ENCODE measurements at places on chromosomes 16 and 17.

DNA sequence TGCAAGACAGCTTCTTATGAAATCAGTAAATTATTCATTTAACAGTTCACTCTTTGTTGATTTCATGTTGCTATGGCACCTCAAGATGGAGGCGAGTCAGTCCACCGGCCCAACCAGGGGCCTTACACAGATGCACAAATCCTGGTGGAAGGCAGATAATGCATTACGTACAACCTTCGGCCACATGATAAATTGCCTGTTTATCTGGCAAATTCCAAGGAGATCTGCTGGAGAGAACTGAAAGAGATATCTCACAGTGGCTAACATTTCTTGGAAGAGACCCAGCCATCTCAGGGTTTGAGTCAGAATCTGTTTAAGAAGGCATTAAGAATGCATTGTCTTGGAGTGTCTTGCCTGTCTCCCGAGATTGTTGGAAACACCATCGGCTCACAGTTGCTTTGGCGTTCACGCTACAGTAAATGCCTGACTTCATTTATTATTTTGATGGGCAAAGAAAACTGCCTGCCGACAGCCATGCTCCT is 225.6 kb downstream of the MSI2 start:
- H3K27ac ChIP-seq = no peak overlapping the region
- H3K27me3 ChIP-seq = no peaks in the 10 kb centered on the region
- H3K36me3 ChIP-seq = no peaks in the 10 kb centered on the region
- no peak for DNase-seq
- H3K4me1 ChIP-seq = peaks cover 73% of the 10 kb centered on the region

GRCh38 chr17:7606280-7606679 is 8.4 kb downstream of the FXR2 start:
- H3K27me3 ChIP-seq = no peaks in the 10 kb centered on the region
- H3K36me3 ChIP-seq = peaks cover 50% of the 10 kb centered on the region
- H3K4me1 ChIP-seq = peaks cover 55% of the 10 kb centered on the region
- H3K27ac ChIP-seq = peak overlapping the region; percentile 89

DNA sequence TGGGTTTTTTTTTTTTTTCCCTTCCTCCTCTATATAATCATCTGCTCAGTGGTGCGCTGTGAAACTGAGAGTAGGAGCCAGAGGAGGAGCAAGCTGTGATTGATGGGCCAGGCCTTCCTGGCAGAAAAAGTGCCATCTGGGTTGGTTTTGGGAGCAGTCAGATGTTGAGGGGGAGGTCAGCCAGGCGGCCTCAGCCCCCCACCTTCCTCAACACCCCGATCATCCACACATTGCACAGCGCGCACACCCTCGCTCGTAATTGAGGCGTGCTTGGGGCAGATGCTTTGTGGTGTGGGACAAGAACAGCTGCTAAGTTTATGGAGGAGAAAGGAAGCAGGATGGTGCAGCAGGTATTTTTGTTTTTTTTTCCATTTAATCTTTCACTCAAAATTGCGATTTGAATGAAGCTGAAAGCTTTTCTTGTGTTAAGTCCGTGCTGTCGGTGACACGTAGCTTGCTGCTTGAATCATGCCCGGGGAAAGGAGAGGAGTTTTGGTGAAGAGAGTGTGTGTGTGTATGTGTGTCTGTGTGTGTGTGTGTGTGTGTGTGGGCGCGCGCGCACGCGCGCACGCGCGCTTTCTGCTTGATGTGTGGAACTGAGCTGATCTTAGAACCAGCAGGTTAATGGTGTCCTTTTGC is 177.4 kb downstream of the RBFOX1 start:
- no peak for DNase-seq
- peaks cover 11% of the 10 kb centered on the region for H3K4me1 ChIP-seq
- H3K36me3 ChIP-seq = no peaks in the 10 kb centered on the region
- no peak overlapping the region for H3K4me3 ChIP-seq
- H3K27ac ChIP-seq = no peak overlapping the region
- H3K27me3 ChIP-seq = no peaks in the 10 kb centered on the region

- H3K36me3 ChIP-seq = no peaks in the 10 kb centered on the region
- no peak overlapping the region for H3K4me3 ChIP-seq
- no peak overlapping the region for H3K27ac ChIP-seq
- peak; percentile 30 for DNase-seq
Measured at GRCh38 chr17:58329035-58329809, 627 bp upstream of the TSPOAP1 start.

- H3K36me3 ChIP-seq = no peaks in the 10 kb centered on the region
- no peak overlapping the region for H3K27ac ChIP-seq
- H3K27me3 ChIP-seq = peaks cover 4% of the 10 kb centered on the region
- DNase-seq = no peak
- no peaks in the 10 kb centered on the region for H3K4me1 ChIP-seq
- no peak overlapping the region for H3K4me3 ChIP-seq
Measured at GRCh38 chr16:85729452-85730185, 21.3 kb downstream of the C16orf74 start.

DNA sequence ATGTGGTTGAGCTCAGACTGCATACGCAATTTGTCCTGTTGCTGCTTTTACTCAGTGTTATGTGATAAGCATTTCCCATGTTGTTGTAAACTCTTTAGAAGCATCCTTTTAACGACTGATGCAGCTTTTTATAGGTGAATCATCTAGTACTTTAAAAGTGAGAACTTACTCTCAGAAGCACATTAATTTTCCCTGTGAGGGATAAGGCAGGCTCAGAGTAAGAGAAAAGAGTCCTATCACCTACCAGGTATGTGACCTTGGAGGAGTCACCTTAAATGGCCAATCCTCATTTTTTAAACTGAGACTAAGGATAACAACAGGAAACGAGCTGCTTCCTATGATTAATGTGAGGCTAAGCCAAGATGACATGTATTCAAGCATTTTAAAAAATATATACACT is 34.4 kb upstream of the GAN start:
- H3K4me3 ChIP-seq = no peak overlapping the region
- no peaks in the 10 kb centered on the region for H3K4me1 ChIP-seq
- H3K27me3 ChIP-seq = no peaks in the 10 kb centered on the region
- H3K36me3 ChIP-seq = no peaks in the 10 kb centered on the region

GRCh38 chr17:80817321-80817845 is 174.3 kb upstream of the CHMP6 start:
- no peak for DNase-seq
- H3K27me3 ChIP-seq = no peaks in the 10 kb centered on the region
- peaks cover 7% of the 10 kb centered on the region for H3K36me3 ChIP-seq

- H3K27me3 ChIP-seq = no peaks in the 10 kb centered on the region
- H3K4me3 ChIP-seq = no peak overlapping the region
- H3K4me1 ChIP-seq = peaks cover 97% of the 10 kb centered on the region
- H3K27ac ChIP-seq = peak overlapping the region; percentile 90
Measured at GRCh38 chr17:82525712-82526111, 6.2 kb downstream of the FOXK2 start.

GRCh38 chr17:9436630-9437029 is 139.0 kb downstream of the STX8 start:
- no peaks in the 10 kb centered on the region for H3K27me3 ChIP-seq
- peaks cover 17% of the 10 kb centered on the region for H3K4me1 ChIP-seq
- no peak overlapping the region for H3K4me3 ChIP-seq
- no peak for DNase-seq

- H3K27ac ChIP-seq = no peak overlapping the region
- H3K4me1 ChIP-seq = peaks cover 2% of the 10 kb centered on the region
- no peak for DNase-seq
- H3K27me3 ChIP-seq = no peaks in the 10 kb centered on the region
Measured at GRCh38 chr16:18953547-18953946, 27.3 kb upstream of the SMG1 start.

- no peak for DNase-seq
- no peaks in the 10 kb centered on the region for H3K4me1 ChIP-seq
- H3K36me3 ChIP-seq = no peaks in the 10 kb centered on the region
- peaks cover 6% of the 10 kb centered on the region for H3K27me3 ChIP-seq
- no peak overlapping the region for H3K27ac ChIP-seq
- no peak overlapping the region for H3K4me3 ChIP-seq
Measured at GRCh38 chr17:7363311-7363710, 8.4 kb downstream of the TMEM95 start.

- peak overlapping the region; percentile 62 for H3K27ac ChIP-seq
- no peak for DNase-seq
- peaks cover 67% of the 10 kb centered on the region for H3K4me1 ChIP-seq
Measured at GRCh38 chr17:45070001-45070400, 8.9 kb downstream of the NMT1 start.

- H3K4me3 ChIP-seq = no peak overlapping the region
- H3K27me3 ChIP-seq = no peaks in the 10 kb centered on the region
- DNase-seq = no peak
- H3K27ac ChIP-seq = no peak overlapping the region
- no peaks in the 10 kb centered on the region for H3K4me1 ChIP-seq
Measured at GRCh38 chr16:290015-290680, 7.2 kb downstream of the PDIA2 start.

DNA sequence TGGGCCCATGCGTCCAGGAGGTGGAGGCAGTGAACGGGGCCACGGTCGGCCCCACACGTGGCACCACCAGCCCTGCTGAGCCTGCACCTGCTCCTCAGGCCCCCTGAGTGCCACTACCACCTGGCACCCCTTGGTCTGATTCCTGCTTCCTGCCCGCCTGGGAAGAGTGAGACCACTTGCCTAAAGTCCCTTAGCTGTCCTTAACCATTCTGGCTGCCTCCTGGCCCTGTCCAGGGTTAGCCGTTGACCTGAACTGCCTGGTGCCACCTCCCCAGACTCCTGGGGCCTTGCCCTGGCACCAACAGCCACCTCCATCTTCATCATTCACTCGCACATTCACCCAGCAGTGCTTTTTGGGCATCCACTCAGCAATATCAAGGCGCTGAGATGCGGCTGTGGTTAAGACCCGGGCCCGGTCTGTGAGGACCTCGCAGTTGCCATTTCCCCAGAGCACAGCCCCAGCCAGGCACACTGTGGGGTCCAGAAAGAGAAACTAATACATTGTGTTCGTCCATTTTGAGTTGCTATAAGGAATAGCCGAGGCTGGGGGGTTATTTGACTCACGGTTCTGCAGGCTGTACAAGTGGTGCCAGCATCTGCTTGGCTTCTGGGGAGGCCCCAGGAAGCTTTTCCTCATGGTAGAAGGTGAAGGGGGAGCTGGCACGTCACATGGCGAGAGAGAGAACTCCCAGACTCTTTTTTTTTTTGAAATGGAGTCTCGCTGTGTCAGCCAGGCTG is 318.4 kb downstream of the SEC14L1 start:
- no peak for DNase-seq
- peaks cover 97% of the 10 kb centered on the region for H3K4me1 ChIP-seq
- H3K27me3 ChIP-seq = no peaks in the 10 kb centered on the region
- no peaks in the 10 kb centered on the region for H3K36me3 ChIP-seq

GRCh38 chr17:76405607-76405966 is 21.2 kb downstream of the SPHK1 start:
- H3K36me3 ChIP-seq = peaks cover 42% of the 10 kb centered on the region
- peaks cover 83% of the 10 kb centered on the region for H3K4me1 ChIP-seq
- H3K27me3 ChIP-seq = no peaks in the 10 kb centered on the region
- peak overlapping the region; percentile 87 for H3K27ac ChIP-seq

DNA sequence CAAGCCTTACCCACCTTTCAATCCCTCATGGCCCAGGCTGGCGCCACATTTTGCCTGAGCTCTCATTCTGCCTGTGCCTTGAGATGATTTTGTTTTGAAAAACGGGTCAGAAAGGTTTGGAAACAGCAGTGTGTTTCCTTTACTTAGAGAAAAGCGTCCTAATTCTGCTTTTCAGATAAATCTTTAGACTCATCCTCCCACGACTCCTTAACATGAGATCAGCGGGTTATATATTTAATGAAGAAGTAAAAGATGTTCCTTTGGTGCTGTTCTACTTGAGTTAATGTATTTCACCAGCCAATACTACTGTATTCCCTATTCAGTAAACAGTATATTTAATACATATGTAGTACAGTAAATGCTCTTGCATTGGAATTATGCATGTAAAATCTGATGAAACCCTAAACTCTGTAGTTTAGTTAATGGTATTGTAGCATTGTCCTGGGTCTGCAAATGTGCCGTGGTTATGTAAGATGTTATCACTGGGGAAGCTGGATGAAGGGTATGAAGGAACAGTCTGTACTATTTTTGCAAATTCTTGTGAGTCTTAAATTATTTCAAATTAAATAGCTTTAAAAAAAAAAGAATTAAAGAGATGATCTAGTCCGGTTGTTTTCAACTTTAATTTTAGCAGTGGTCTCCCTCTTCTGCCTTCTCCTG is 199.4 kb upstream of the CACNG5 start:
- no peaks in the 10 kb centered on the region for H3K27me3 ChIP-seq
- DNase-seq = no peak
- no peak overlapping the region for H3K4me3 ChIP-seq

GRCh38 chr16:52497067-52497816 is 49.7 kb downstream of the TOX3 start:
- DNase-seq = no peak
- no peaks in the 10 kb centered on the region for H3K4me1 ChIP-seq

DNA sequence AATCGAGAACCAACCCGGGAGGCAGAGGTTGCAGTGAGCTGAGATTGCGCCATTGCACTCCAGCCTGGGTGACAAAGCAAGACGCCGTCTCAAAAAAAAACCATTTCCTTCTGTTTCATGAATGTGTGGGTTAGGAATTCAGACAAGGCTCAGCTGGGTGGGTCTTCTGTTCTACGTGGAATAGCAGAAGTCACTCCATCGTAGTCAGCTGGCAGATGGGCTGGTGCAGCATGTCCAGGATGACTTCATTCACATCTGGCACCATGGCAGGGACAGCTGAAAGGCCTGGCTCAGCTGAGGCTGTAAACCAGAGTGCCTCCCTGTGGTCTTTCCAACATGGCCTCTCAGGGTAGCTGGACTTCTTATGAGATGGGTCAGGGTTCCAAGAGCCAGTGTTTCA is 89.0 kb downstream of the C17orf67 start:
- no peaks in the 10 kb centered on the region for H3K36me3 ChIP-seq
- no peak for DNase-seq
- no peaks in the 10 kb centered on the region for H3K4me1 ChIP-seq
- H3K27ac ChIP-seq = no peak overlapping the region
- H3K4me3 ChIP-seq = no peak overlapping the region

GRCh38 chr16:3182608-3183444 is 5.2 kb upstream of the OR1F1 start:
- peaks cover 17% of the 10 kb centered on the region for H3K4me1 ChIP-seq
- peaks cover 100% of the 10 kb centered on the region for H3K27me3 ChIP-seq
- peak overlapping the region; percentile 53 for H3K4me3 ChIP-seq
- DNase-seq = no peak
- H3K27ac ChIP-seq = no peak overlapping the region

DNA sequence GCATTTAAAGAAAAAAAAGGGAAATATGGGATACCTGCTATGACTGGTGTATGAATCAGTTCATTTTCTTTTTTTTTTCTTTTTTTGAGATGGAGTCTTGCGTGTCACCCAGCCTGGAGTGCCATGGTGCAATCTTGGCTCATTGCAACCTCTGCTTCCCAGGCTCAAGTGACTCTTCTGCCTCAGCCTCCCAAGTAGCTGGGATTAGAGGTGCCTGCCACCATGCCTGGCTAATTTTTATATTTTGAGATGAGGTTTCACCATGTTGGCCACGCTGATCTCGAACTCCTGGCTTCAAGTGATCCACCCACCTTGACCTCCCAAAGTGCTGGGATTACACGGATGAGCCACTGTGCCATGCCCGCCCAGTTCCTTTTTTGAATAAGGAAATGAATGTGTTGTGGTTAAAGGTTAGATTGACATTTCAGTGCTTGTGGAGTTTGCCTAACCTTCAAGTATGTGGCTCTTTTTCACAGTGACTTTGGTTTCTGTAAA is 7.7 kb downstream of the HAPSTR1 start:
- peaks cover 100% of the 10 kb centered on the region for H3K4me1 ChIP-seq
- H3K27me3 ChIP-seq = no peaks in the 10 kb centered on the region
- DNase-seq = no peak
- H3K36me3 ChIP-seq = peaks cover 38% of the 10 kb centered on the region
- H3K27ac ChIP-seq = peak overlapping the region; percentile 55
- peak overlapping the region; percentile 8 for H3K4me3 ChIP-seq

- H3K27ac ChIP-seq = no peak overlapping the region
- H3K4me1 ChIP-seq = no peaks in the 10 kb centered on the region
- no peaks in the 10 kb centered on the region for H3K36me3 ChIP-seq
- H3K27me3 ChIP-seq = no peaks in the 10 kb centered on the region
- no peak overlapping the region for H3K4me3 ChIP-seq
Measured at GRCh38 chr16:53605356-53605755, 98.3 kb downstream of the RPGRIP1L start.

Measured in left ventricle myocardium inferior (tissue), 1 donor.